ENCODE measurements at places on chromosomes 2 and 18.

- DNase-seq = no peak
Measured at GRCh38 chr18:35807811-35808335, 164.6 kb upstream of the RMP24 start.

- DNase-seq = no peak
Measured at GRCh38 chr2:32718752-32719151, 90.9 kb downstream of the TTC27 start.

DNA sequence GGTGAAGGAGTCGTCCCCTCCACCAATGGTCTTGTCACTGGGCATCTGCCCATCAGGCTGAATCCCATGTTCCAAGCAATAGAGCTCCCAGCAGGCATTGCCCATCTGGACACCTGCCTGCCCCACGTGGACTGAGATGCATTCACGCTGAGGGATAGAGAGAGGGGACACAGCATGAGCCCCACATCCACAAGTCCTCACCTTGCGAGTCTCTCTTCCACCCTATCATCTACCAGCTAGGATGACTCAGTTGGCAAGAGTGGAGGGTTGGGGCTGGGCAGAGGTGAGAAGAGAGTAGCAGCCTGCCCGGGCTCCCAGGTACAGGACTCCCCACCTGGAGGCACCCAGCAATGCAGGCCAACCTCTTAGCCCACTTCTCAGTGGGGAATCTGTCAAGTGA is 959 bp upstream of the TUBA4B start:
- DNase-seq = no peak

DNA sequence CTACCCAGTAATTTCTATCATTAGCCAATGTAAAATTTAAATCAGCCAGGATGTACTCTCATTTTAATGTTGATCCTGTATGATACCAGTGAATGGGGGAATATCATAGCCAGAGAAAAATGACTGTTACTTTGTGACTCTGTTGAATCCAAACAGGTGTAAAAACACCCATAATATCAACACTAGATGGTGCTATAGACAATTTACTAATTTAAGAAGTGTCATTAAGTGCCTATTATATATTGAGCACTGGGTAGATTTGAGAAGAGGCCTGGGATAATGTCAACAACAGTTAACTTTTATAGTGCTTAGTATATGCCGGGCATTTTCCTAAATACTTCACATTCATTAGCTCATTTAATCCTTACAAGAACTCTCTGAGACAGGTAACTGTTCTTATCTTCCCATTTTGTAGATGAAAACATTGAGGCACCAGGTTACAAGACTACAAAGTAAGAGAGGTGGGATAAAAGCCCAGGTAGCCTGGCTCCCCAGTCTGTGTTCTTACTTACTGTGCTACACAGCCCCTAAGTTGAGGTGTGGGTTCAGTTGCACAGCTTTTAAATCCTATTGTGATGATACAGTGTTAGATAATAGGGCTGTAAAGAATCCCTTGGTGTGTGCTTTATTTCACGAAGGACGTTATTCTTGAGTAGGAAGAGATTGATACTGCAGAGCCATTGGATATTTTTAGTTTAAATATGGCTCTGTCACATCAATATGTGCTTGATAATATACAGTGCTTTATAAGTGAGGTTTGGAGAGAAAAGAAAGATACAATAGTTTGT is 325.5 kb downstream of the AGPS start:
- no peak for DNase-seq

- no peak for DNase-seq
Measured at GRCh38 chr2:192137451-192137850, 57.3 kb downstream of the TMEFF2 start.

GRCh38 chr2:221571551-221572218 is 419 bp downstream of the EPHA4 start:
- DNase-seq = peak; percentile 70

- DNase-seq = no peak
Measured at GRCh38 chr2:109208071-109208950, 79.3 kb downstream of the SH3RF3 start.

DNA sequence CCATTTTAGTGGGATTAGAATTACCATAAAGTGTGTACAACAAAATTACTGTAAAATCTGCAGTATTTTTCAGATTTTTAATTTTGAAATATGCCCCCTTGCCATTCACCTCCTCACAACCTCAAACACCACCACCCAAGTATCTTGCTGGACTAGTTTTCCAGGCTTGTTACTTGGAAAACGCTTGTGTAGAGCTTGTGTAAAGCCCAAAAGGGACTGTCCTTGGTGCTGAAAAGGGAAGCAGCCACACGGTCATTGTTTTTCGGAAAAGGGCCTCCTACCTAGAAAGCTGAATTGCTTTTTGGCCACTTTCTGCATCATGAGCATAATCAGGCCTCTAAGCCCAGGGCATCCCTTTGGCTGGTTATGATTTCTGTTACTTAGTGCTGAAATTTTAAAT is 563.4 kb downstream of the LRRTM4 start:
- no peak for DNase-seq

GRCh38 chr2:204116159-204116792 is 179.7 kb downstream of the ICOS start:
- DNase-seq = no peak

DNA sequence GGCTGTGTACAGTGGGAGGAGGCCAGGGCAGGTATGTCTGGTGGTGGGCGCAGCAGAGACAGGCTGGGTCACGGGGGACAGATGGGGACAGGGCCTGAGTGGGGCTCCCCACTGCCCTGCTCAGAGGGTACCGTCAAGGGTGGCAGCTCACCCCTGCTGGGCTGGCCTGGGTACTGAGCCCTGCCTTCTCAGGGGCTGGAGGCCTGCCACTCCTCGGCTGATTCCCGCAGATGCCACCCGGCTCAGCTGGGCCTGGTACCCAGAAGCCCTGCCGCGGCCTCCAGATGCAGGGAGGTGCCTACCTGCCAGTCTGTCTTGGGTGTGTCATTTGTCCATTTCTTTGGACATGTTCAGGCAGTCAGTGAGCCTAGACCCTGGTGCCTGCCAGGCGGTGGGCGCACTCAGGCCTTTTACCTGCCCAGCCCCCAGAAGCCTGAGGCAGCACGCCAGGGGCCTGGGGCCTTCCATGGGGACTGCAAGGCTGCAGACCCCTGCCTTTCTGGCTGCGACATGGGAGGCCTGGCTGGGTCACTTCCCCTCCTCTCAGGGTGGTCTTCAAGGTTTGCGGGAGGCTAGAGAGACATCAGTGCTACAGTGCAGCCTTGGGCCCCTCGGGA is 3.3 kb downstream of the SNORC start:
- DNase-seq = no peak

- no peak for DNase-seq
Measured at GRCh38 chr2:80560326-80560725, 255.8 kb upstream of the LRRTM1 start.

GRCh38 chr2:144801766-144802165 is 281.8 kb upstream of the ZEB2 start:
- DNase-seq = no peak

DNA sequence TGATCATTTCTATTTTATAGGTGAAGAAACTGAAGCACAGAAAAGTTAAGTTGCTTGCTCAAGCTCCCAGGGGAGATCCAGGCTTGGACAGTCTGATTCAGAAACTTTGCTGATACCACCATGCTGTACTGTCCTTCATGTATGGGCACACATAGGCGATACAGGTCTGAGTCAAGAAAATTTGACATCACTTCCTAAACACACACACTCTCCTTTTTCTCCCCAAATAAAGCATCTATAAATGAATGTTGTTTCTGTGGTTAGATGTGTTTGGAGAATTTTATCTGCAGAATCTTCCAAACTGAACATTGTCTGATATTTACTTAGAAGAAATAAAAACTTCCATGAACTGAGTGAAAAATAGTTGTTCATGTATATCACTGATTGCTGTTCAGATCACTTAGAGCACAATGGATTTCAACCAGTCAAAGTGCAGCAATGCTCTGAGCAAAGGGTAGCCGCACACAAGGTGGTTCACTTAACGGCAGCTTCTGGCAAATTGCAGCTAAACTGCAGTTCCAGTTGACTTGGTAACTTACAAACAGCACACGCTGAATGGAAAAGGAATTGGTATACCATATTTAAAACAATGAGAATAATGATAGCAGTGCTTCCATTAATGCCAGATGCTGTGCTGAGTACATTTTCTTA is 10.0 kb upstream of the AGFG1 start:
- no peak for DNase-seq

GRCh38 chr2:80078290-80079036 is 226.1 kb downstream of the LRRTM1 start:
- DNase-seq = no peak

GRCh38 chr18:79497638-79498081 is 101.9 kb downstream of the NFATC1 start:
- DNase-seq = no peak

GRCh38 chr18:74921057-74921820 is 287.7 kb downstream of the PTGR3 start:
- DNase-seq = no peak

Measured in CD8-positive, alpha-beta T cell (primary cell).